ENCODE measurements at places on chromosomes 12 and 14.

- DNase-seq, result no peak
Measured at GRCh38 chr14:69701857-69702256, 65.1 kb upstream of the SRSF5 start.

GRCh38 chr12:75876832-75877762 is 154.5 kb downstream of the PHLDA1 start:
- peak; percentile 84 for DNase-seq

DNA sequence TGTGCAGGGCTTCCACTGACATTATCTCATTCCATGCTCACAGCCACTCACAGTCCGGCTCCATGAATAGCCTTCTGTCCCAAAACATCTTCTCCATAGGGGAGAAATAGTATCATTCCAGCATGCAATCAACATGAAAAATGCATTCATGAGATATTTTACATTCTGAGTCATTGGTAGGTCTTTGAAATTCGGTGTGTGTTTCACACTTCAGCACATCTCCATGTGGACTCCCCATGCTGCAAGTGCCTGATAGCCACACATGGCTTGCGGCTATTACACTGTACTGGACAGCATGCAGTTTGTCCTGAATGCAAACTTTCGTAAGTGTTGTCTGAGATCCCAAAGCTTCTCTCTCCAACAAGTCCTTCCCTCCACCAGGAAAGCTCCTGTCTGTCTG is 449.3 kb downstream of the MED13L start:
- DNase-seq, result no peak

DNA sequence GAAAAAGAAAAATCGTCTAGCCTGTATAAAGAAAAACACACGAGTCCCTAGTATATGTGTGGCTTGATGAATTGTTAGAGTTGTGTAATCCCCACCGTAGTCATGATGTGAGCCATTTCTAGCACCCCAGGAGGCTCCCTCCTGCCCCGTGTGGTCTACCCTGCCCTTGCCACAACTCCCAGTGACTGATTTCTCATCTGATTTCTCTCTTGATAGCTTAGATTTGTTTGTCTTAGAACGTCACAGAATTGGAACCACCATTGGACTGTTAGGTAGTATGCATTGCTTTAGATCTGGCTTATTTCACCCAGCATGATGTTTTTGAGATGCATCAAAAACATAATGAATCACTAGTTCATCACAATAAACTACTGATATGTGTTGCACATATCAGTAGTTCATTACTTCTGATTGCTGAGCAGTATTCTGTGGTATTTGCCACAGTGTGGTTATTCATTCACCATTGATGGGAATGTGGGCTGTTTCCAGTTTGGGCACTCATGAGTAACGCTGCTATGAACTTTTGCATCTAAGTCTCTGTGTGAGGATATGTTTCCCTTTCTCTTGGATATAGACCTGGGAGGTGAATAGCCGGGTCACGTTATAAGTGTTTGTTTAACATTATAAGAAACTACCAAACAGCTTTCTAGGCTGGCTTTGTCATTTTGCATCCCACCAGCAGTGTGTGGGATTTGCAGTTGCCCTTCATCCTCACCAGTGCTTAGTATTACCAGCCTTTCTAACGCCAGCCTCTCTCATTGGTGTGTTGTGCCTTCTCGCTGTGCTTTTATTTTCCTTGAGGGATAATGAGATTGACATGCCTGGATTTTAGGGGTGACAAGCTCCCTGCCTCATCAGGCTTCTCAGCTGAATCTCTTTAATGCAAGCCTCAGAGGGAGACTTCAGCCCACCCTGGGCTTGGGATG is 31.9 kb upstream of the NCOR2 start:
- no peak for DNase-seq

DNA sequence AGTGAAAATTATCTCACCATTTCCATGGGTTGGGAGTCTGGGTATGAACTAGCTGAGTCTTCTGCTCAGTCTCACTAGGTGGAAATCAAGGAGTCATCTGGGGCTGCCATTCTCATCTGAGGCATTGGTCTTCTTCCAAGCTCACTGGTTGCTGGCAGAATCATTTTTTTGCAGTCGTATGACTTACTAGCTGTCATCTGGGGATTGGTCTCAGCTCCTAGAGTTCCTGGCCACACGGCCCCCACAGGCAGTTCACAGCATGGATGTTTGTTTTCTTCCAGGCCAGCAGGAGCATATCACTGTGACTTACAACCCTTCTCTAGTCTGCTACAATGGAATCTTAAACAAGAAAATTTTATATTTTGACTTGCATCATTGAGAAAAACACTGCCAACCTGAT is 18.6 kb upstream of the OR10AD1 start:
- no peak for DNase-seq

- no peak for DNase-seq
Measured at GRCh38 chr12:124332058-124332672, 37.3 kb downstream of the RFLNA start.

GRCh38 chr12:110762891-110763290 is 20.2 kb upstream of the PPP1CC start:
- DNase-seq, result no peak

DNA sequence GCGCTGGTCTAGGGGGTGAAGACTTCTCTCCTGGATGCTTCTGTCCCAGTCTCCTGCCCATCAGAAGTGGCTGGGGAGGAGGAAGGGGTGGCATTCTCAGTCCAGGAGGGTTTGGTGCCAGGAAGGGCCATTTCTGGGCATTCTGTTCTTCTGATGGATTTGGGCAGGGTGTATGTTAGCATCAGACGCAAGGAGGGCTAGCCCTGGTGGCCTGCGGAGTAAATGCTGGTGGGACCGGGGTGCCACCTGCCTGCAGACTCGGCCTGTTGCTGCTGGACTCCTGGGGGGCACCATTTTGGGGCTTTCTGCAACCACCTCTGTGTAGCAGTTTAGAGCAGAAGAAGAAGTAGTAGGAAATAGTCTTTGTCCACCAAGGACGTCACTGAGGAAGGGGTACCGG is 31.7 kb downstream of the AACS start:
- DNase-seq, result no peak

DNA sequence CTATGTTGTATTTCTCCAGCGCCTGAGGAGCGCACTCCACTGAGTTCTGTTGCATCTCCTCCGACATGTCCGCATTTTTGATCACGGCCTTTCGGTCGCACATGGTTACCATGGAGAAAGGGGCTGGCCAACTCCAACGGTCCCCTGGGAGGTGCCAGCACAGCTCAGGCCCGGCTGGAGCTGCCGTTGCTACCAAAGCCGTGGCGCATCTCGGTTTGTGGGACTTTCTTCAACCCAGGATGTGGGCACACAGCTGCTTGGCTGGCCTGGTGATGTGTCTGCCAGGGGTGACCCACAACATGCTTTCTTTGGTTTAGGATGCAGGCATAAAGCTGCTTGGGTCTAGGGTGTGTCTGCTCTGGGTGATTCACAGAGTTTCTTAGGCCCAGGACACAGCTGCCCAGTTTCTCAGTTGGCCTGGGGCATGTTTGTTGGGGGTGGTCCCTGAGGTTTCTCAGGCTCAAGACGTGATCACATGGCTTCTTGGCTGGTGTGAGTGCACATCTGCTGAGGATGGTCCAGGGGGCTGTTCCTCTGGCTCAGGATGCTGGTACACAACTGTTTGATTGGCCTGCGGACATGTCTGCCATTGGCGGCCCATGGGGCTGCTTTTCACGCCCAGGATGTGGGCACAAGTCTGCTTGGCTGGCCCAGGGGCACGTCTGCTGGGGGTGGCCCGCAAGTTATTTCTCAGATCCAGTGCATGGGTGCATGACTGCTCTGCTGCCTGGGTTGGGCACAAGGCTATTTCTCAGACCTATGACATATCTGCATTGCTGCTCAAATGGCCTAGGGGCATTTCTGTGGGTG is 25.9 kb upstream of the GTF2A1 start:
- DNase-seq, result no peak

DNA sequence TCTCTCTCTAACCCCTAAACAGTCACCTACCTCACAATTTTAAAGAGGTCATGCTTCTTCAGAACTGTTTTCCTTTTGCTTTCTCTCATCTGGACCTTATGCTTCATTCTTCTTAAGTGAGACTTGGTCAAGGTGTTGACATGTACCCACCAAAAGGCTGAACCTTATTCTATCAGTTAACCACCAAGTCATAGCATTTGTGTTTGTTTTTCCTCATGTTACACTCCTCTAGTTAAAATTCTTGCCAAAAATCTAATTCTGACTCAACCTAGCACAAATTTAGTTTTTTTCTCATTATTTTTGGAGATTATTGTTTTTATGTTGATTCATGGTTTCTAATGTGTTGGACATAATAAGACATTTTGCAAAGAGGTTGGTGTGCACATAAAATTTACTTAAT is 578.6 kb downstream of the SLC16A7 start:
- no peak for DNase-seq

GRCh38 chr12:104721039-104721405 is 237.1 kb downstream of the SLC41A2 start:
- DNase-seq, result no peak

GRCh38 chr12:34286934-34287333 is 264.6 kb downstream of the ALG10 start:
- no peak for DNase-seq

DNA sequence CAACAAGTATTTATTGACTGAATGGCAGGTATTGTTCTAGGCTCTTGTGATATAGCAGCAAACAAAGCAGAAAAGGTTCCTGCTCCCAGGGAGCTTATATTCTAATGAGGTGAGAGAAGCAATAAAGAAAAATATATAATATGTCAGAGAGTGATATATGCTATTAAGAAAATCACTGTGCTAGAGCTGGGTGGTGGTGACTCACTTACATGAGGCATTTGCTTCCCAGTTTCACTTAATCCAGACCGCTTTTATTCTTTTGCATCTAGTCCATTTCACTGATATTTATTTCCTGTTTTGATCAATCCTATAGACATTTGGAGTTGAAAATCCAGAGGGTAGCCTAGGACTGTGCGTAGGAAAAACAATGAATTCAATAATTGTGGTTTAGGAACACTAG is 17.5 kb downstream of the TRHDE start:
- no peak for DNase-seq

DNA sequence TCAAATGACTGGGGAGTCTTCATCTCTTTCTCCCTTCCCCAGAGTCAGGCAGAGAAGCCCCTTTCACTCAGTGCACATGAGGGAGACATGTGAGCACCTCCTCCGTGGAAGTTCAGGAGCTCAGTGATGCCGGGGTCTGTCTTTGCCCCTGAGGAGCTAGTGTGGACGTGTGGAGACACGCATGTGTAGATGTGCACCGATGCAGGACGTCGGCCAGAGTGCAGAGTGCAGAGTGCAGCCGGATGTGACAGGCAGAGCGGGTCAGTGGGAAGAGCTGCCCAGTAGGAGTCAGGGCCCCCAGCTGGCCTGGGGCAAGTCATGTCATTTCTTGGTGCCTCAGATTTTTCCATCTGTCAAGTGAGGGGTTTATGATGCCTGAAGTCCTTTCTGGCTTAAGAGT is 20.7 kb downstream of the TSPAN9 start:
- DNase-seq, result peak; percentile 55

GRCh38 chr12:125249066-125249824 is 184.0 kb downstream of the AACS start:
- DNase-seq, result no peak

- no peak for DNase-seq
Measured at GRCh38 chr14:74462993-74463392, 30.1 kb downstream of the NPC2 start.

DNA sequence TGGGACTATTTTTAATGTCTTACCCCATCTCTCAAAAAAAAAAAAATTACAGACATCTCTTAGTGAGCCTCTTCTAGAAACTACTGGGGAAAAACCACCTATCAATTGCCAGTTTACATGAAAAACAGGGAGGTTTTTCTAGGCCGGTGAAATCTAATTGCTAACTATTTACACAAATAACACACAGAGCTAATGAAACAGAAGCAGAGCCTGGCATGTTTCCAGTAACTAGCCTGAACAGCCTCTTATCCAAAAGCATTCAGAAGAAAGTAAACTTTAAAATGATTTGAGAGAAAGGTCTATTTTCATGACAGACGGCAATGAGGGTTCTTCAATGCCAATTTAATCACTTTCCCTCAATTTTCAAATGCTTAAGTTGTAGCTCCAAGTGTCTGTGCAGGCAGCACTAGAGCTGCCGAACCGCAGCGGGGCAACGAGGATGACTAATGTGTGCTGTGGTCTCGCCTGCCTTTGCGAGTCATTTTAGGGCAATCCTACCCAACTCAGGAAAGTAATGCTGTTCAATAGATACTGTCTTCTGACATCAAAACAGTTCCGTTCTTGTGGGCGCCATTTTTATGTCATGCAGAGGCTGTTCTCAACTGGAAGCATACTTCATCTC is 84.6 kb downstream of the SETD3 start:
- no peak for DNase-seq

DNA sequence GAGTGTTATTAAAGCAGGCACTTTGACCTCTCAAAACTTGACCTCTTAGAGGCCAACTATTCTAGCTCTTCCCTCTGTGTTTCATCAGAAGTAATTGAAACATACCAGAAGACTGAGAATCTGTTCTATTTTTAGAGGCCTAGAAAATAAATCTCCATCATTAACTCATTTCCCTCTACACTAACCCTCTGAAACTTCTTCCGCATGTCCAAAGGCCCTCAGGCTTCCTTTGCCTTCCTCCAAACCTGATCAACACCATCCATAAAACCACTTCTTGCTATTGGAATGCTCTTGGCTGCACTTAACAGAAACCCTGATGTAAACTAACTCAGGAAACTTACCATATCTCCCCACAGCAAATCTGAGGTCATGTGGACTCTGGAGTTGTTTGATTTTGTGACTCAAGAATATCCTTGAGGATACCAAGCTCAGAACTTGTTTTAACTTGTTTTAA is 196.4 kb downstream of the RPAP3 start:
- DNase-seq, result no peak

DNA sequence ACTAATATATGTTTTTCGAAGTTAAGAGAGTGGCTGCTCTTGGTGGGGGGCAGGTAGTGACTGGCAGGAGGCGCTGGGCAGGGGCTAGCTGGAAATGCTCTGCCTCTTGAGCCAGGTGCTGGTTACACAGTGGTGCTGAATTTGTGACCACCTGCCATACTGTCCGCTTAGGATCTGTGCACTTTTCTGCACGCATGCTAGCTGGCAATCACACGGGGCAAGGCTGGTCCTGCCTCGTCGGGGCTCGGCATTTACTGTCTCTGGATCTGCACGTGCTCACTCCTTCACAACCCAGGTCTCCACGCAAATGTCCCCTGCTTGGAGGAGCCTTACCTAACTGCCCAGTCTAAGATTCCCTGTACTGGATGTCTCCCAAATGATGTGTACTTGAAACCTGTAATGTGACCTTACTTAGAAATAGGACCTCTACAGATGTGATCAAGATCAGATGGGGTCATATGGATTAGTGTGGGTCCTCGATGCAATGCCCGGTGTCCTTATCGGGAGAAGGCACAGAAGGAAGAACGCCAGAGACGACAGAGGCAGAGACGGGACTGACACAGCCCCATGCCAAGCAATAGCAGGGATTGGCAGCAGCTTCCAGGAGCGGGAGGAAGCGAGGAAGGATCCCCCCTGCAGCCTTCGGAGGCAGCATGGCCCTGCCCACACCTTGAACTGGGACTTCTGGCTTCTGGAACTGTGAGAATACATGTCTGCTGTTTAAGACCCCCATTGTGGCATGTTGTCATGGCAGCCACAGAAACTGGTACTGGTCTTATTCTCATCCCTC is 59.5 kb downstream of the RBM19 start:
- no peak for DNase-seq

All from NCI-H2171 treated with DMSO at 0.1 percent for 48 hours (cell line).